CD4-positive, alpha-beta T cell treated with Interleukin-6 for 4 hours (primary cell): ENCODE measurements at places on chromosomes 6 and 20.

DNA sequence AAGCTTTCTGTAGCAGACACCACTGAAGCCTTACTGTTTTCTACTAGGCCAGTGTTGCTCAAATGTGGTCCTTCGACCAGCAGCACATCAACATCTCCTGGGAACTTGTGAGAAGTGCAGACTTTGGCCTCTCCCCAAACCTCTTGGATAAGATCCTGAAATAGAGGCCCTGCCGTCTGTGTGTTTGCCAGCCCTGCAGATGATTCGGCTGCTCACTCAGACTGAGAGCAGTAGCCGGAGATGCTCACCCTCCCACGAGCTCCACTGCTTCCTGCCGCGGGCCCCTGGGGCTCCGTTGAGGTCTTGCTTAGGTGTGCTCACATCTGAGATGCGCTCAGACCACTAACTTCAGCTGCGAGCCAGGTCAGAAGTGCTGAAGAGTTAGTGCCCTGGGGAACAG is 129.5 kb upstream of the SSTR4 start:
- no peak for DNase-seq

- DNase-seq = no peak
Measured at GRCh38 chr6:136483906-136484305, 66.3 kb downstream of the MAP7 start.

DNA sequence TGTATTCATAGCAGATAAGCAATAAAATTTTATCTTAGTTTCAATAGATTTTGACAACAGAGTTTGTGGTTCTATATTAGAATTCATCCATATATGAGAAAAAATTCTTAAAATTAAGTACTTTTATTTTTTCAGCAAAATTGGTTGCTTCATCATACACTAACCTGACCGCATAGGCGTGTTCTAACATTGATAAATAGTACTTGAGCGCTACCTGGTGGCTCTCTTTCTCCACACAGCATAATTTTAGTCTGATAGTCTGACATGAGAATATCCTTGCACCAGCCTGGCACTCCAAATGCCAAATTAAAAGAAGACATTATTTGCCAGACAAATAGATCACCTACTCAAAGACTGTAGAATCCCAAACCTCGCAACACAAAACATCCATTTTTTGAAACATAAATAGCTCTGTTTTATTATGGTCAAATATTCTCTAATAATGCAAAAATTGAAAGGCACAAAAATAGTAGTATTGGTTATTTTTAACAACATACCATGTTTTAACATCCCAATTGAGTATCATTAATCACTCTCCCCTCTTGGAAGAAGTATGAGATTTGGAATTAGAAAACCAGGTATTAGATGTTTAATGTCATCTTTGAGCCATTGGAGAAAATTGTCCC is 33.0 kb upstream of the FILIP1 start:
- peak; percentile 57 for DNase-seq

- no peak for DNase-seq
Measured at GRCh38 chr6:75815756-75816155, 66.7 kb downstream of the MYO6 start.

DNA sequence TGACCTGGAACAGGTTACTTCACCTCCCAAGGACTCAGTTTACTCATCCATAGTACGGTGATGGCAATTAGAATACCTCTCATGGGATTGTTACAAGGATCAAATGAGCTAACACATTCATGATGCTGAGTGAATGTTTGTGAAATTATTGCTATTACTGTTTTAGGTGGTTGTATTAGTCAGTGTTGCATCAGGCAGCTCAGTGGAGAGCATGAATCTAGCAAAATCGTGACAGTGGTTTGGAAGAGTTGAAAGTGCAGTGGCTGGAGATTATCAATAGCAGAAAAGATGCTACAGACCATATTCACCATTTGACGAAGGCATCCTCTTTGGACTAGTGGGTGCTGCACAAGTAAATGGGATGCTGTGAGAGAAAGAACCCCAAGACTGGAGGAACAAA is 50.4 kb upstream of the CTNNBL1 start:
- DNase-seq = no peak

GRCh38 chr6:88650029-88650619 is 313.3 kb downstream of the RNGTT start:
- DNase-seq = no peak

DNA sequence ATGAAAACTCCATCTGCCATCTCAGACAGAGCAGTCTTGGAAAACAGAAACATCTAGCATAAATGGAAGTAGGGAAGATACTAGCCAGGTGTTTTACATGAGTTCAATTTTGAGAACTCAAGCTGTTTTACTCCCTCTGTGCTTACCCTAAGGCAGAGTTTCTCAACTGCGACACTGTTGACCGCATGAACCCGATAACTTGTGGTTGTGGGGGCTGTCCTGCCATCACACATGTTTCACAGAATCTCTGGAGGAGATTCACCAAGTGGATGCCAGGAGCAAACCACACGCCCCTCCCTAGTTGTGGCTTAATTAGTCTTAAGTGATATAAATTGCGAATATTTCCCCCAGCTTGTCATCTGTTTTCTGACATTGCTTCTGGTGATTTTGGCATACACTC is 2.3 kb upstream of the SERPINB6 start:
- no peak for DNase-seq

DNA sequence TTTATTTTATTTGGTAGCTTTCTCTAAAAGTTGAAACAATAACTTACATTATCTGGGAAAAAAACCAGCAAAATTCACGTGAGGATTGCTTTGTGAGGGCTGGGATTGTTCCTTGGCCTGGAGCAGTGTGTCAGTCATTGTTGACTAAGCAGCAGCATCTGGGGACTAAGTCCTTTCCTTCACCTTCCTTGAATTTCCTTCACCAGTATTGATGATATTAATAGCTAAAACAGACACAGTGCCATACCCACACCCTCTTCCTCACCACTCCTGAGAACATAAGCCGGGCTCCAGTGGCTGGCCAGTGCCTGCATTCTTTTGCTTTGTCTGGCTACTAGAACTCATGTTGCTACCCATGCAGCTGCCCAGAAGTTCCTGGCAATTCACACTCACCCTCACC is 23.7 kb downstream of the PLCB1 start:
- no peak for DNase-seq

GRCh38 chr6:105797983-105798453 is 288.1 kb upstream of the PRDM1 start:
- no peak for DNase-seq

- no peak for DNase-seq
Measured at GRCh38 chr6:45997875-45998506, 17.7 kb downstream of the CLIC5 start.

GRCh38 chr6:132199343-132199742 is 201.9 kb downstream of the MOXD1 start:
- no peak for DNase-seq

- peak; percentile 22 for DNase-seq
Measured at GRCh38 chr6:79250107-79250514, 15.6 kb upstream of the HMGN3 start.

DNA sequence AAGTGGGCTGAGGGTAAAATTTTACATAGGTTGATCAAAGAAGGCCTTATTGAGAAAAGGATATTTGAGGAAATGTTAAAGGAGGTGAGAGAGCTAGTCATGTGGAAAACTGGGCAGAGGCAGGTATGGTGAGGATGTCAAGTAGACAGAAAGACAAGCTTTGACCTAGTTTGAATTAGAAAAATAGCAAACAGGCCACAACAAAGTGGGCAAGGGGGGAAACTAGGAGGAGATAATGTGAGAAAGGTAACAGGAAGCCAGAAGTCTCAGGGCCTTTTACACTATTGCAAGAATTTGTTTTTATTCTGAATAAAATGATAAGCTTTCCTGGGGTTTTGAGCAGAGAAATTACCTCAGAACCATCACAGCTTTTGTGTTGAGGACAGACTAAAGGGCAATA is 115.7 kb downstream of the RWDD2A start:
- no peak for DNase-seq

DNA sequence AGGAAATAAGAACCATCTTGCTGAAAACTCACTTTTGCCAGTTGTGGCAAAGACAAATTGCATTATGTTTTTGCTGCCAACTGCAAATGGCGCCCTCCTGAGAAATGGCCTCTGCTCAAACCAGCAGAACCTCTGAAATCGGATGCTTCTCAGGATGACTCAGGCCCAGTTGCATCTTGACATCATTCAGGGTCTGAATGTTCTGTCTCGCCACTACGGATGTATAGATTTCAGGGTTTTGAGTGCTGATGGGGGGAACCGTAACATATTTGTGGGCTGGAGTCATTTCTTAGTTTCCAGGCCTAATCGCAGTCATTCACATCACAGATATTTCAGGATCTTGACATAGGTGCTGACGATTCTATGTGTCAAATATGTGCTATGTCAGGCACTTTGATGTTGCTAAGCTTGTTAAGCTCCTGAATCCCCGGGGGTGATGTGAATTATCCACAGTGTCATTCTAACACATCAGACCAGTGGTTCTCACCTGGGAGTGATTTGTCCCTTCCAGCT is 207.1 kb downstream of the NFATC2 start:
- DNase-seq = no peak

- no peak for DNase-seq
Measured at GRCh38 chr20:55316753-55317152, 688.6 kb downstream of the CBLN4 start.

- no peak for DNase-seq
Measured at GRCh38 chr20:11906626-11907480, 10.8 kb upstream of the BTBD3 start.

GRCh38 chr6:125375821-125376220 is 74.1 kb upstream of the HDDC2 start:
- DNase-seq = no peak

- no peak for DNase-seq
Measured at GRCh38 chr6:99422912-99423311, 2.2 kb downstream of the PNISR start.

GRCh38 chr6:3176562-3177355 is 19.4 kb upstream of the TUBB2A start:
- peak; percentile 43 for DNase-seq

- DNase-seq = no peak
Measured at GRCh38 chr6:81743649-81744048, 8.8 kb downstream of the TENT5A start.

- DNase-seq = no peak
Measured at GRCh38 chr6:111129013-111129412, 41.7 kb downstream of the SLC16A10 start.

DNA sequence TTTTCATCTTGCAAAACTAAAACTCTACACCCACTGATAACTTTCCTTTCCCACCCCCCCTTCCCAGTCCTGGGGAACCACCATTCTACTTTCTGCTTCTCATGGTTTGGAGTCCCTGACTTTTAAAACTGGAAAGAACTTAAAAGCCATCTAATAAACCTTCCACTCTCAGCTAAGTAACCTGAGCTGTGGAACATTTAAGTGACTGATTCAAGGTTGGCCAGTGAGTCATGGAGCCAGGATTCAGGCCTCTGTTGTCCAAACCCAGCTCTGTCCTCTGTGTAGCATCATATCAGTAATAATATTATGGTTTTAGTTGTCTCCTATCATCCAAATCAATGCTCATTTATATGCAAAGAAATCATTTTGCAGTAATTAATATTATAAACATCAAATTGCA is 176.0 kb upstream of the NT5E start:
- DNase-seq = no peak

DNA sequence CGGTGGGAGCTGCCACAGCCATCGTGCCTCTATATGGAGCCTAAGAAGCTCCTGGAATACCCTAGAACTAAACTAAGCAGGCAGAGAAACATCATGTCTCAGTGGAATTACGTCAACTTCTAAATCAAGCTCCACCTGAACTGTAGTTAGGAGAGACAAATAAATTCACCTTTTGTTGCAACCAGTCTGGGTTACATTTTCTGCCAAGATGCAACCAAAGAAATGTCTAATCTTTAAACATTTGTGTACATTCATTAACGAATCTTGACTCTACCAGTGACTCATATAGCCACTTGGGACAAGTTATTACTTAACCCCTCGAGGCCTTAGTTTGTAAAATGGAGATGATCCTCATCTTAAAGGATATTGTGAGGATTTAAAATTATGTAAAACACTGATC is 8.9 kb downstream of the PTPRK start:
- no peak for DNase-seq

GRCh38 chr20:22248051-22248667 is 336.2 kb downstream of the FOXA2 start:
- no peak for DNase-seq

DNA sequence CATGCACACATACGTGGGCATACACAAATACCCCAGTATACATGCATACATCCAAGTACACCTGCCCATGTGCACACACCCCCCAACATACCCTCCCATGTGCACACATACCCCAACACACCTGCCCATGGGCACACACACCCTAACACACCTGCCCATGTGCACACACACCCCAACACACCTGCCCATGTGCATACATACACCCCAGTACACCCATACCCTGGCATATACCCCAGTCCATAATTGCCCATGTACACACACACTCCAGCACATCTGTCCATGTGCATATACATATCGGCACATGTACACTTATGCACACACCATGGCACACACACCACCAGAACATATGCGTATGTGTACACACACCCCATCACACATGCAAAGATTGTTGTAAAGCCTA is 475.2 kb downstream of the PREX1 start:
- DNase-seq = no peak

DNA sequence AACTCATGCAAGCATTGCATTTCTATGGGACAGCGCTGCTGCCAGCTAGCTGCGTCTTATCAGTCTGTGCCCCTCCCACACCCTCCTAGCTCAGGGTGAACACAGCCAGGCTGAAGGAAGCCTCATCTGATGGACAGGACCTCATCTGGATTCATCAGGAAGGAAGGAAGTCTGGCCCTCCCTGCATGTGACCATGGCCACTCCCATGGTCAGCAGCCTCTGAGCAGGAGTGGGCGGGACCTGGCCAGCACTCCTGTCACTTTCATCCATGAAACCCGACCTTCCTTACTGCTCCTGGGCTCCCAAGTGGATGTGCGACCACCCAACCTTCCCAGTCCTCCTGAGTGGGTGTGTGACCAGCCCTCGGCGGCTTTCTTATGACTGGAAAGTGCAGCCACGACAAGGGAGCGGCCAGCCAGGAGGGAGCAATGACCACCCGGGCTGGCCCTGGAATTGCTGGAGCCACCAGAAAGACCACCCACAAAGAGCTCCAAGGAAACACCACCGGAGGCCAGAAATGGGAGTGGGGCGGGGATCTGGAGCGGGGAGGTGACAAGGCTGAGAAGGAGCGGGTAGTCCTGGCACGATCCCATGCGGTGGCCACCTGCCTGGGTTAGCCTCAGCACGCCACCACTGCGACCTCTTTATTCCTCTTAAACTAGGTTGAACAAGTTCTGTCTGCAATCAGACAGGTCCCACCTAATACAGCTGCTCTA is 241.2 kb downstream of the TTLL2 start:
- no peak for DNase-seq

- DNase-seq = no peak
Measured at GRCh38 chr6:51147756-51148155, 329.1 kb downstream of the TFAP2B start.

GRCh38 chr6:127404133-127404532 is 55.1 kb downstream of the KIAA0408 start:
- DNase-seq = no peak

DNA sequence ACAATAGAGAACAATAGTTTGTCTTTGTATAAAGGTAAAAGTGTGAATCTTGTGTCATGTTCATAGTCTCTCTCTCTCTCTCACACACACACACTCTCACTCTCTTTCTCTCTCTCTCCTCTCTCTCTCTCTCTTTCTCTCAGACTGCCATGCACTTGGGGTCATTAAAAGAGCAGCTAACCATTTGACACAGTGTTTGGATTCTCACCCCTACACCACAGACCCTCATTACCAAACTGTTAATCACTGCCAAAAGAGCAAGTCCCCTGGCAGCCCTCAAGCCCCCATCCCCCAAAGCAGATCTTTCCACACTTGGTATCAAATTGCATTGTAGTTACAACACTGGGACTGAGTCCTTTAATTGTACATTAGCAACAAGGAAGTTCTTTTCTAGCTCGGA is 305.8 kb upstream of the RSPO3 start:
- DNase-seq = no peak

GRCh38 chr20:2713285-2713684 is 20.7 kb downstream of the EBF4 start:
- peak; percentile 36 for DNase-seq
